ENCODE measurements at places on chromosomes 12 and 14.

DNA sequence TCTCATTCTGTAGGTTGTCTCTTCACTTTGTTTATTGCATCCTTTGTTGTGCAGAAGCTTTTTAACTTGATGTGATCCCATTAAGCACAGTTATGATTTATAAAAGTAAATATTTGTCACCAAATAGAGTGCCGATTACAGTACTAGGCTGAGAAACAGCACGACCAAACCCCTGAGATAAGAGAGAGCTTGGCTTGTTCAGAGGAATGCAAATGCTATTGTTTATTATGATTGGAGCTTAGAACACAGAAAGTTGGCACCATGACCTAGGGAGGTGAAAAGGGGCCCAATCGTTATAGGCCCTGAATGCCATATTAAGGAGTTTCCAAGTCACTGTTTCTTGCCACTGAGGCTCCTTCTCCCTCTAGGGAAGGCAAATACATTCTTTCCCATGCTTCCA is 214.9 kb downstream of the KITLG start:
- no peak for DNase-seq

- DNase-seq, result no peak
Measured at GRCh38 chr14:50040401-50040775, 76.0 kb downstream of the VCPKMT start.

GRCh38 chr14:77965050-77965449 is 165.1 kb downstream of the ADCK1 start:
- no peak for DNase-seq

GRCh38 chr14:104593710-104594136 is 10.8 kb downstream of the TMEM179 start:
- no peak for DNase-seq

- DNase-seq, result no peak
Measured at GRCh38 chr12:132314516-132315233, 14.7 kb downstream of the GALNT9 start.

DNA sequence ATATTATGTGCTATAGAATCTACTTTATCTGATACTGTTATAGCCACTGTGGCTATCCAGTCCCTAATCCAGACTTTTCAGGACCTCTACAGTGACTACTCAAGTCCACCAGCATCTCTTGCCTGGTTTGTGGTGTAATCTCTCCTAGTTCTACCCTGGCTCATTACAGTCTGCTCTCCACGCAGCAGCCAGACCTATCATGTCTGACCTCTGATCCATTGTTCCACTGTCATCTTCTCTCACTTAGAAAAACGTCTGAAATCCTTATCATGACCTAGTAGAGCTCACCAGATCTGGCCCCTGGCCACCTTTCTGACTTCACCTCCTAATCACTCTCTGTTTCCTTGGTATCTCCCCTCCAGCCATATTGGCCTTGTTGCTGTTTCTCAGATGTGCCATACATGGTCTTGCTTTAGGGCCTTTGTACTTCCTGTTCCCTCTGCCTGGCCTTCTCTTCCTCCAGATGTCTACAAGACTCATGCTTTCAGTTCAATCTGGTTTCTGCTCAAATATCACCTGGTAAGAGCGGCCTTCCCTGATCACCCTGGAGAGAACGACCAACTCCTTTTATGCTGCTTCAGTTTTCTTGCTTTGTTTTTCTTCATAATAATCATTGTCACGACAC is 475.5 kb downstream of the AACS start:
- DNase-seq, result no peak

DNA sequence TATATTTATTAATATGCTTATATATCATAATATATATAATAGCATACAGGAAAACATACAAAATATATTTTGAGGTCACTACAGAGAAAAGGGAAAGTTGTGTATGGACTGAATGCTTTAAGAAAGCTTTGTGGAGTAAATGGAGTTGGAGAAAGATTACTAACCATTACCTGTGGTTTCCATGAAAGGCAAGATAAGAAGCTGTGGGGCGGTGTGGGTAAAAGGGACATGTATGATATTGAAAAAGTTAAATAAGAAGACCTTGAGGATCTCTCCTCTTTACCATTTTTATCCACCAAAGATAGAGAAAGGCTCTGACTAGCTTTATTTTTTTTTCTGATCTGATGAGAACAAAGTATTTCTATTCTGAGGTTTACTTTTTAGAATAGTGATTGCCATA is 404.4 kb downstream of the TRHDE start:
- no peak for DNase-seq

DNA sequence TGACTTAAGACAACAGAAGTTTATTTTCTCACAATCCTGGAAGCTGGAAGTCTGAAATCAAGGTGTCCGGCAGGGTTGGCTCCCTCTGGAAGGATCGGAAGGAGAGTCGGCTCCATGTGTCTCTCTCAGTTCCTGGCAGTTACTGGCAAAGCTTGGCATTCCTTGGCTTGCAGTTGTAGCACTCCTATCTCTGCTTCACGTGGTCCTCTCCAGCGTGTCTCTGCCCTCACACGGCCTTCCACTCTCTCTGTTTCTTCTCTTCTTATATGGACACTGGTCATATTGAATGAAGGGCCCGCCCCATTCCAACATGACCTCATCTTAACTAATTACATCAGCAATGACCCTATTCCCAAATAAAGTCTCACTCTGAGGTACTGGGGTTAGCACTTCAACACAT is 60.1 kb upstream of the TUNAR start:
- DNase-seq, result no peak

- DNase-seq, result no peak
Measured at GRCh38 chr14:92932448-92933395, 9.8 kb downstream of the CHGA start.

GRCh38 chr12:64912516-64913255 is 88.2 kb downstream of the TBC1D30 start:
- DNase-seq, result no peak

DNA sequence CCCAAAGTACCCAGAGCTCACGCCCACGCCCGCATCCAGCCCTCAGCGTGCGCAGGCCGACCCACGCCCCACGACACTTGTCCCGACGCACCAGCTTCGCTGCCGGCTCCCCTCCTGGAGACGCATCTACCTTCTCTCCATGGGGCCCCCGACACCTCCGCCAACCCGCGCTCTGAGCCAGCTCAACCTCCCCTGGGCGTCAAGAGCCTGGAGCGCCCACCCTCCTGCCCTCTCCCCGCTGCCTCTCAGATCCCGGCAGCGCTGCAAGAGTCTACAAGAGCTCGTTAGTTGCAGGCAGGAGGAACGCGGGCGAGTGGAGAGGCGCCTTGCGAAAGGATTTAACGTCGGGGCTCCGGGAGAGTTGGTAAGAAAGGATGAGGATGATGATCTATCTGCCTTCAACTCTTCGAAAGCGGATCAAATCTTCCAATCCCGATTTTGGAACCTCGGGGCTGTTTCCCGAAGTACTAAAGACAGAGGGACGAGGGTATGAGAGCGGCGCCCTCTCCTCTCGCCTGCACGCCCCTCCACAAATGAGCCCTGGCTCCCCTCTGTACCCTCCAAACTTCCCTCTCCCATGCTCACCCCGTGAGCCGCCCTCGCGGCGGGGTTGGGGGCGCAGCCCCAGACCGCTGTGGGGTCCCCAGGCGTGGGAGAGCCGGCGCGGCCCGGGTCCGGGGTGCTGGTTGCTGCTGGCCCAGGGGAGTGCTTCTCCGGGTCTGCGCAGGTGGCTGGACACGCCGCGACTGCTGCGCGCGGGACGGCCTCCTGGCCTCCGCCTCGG is 979 bp downstream of the LTBP2 start:
- no peak for DNase-seq

GRCh38 chr12:113524495-113524894 is 52.8 kb upstream of the LHX5 start:
- no peak for DNase-seq

DNA sequence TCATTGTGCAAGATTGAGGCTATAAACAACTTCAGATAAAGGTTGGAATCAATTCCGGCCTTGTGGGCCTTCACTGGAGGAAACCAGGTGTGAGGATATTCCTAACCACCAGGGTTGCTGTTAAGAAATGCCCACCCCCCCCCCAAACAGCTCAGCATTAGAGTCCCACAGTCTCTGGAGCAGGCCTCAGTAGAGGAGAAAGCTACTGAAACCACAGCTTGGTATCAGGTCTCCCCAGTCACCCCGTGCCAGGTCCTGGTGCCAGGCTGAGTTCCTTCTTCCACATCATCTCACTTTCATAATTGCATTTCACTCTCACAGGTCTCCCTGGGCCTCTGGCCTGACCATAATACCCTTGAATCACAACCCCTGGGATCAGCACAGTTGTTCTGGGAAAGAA is 12.5 kb downstream of the GALNT6 start:
- DNase-seq, result no peak

- no peak for DNase-seq
Measured at GRCh38 chr12:2698566-2698965, 96.2 kb upstream of the FKBP4 start.

- DNase-seq, result peak; percentile 35
Measured at GRCh38 chr12:75526655-75527511, 15.5 kb upstream of the KRR1 start.

GRCh38 chr14:59852350-59852749 is 18.2 kb downstream of the RTN1 start:
- no peak for DNase-seq

DNA sequence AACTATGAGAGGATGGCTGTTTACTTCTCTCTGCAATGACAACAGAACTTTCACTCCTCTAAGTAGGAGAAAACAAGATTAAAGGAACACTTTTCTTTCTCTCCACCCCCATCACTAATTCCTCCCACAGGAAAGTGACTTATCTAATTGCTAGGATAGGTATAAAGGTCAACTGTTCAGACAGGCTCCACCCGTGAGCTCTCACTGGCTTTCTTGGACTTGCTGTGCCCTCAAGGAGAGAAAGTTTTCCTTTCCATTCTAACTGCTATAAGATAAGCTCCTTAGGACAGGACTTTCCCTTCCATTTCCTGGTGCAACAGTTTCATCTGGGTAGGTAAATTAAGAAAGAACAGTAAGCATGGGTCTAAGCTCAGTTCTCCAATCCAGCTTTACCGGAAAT is 4.8 kb downstream of the SLC41A2 start:
- no peak for DNase-seq

DNA sequence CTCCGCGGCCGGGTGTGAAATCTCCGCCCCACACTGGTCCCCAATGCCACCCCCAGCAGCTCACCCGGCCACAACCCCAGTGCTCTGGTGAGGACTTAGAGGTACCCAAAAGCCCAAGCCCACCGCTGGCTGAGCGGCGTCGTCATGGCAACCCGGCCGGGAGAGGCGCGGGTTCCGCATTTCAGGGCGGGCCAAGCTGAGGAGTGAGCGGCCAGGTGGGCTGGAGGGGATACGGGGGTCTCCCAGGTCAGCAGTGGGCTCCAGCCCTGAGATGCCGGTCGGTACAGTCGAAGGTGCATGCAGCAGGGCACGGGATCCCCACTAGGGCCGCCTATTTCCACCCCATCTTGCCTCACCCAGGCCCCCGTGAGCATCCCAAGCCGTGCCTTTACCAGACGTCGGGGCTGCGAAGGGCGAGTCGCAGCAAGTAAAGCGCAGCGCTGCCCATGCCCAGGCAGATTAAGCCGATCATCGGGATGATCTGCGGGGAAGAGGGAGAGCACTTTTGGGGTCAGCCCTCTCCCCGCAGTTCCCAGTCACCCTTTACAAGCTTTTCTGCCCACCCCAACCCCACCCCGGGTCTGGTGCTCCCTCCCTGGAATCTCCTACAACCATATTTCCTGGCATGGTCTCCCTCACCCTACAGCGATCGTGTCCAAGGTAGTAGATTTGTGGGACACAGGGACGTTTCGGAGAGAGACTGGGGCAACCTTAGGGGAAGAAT is 6.9 kb downstream of the SHMT2 start:
- DNase-seq, result no peak

- peak; percentile 61 for DNase-seq
Measured at GRCh38 chr12:8145754-8146441, 10.9 kb upstream of the ZNF705A start.

DNA sequence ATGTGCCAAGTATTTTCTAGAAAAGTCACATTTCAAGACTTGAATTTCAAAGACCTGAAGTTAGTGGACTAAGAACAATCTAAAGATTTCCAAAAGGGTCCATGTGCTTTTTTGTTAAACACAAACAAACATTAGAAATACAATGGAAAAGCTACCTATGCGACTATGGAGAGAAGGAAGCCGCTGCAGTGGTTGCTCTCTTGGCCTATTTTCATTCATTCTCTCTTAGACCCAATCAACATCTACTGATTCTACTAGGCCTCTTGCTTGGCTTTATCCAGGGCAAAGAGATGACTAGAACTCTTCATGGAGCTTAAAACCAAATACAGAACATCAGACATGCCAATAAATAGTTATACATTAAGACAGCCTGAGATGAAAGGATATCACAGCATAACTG is 9.9 kb downstream of the FGD6 start:
- no peak for DNase-seq

GRCh38 chr12:4918950-4919660 is 9.4 kb downstream of the KCNA1 start:
- DNase-seq, result no peak

GRCh38 chr12:46785382-46785781 is 40.4 kb downstream of the SLC38A4 start:
- DNase-seq, result no peak

GRCh38 chr14:68938271-68939150 is 40.6 kb downstream of the ACTN1 start:
- DNase-seq, result no peak

GRCh38 chr12:45406988-45407850 is 191.3 kb downstream of the ANO6 start:
- DNase-seq, result no peak

GRCh38 chr14:61644834-61645233 is 50.5 kb upstream of the HIF1A start:
- DNase-seq, result no peak

- no peak for DNase-seq
Measured at GRCh38 chr12:104115587-104115975, 22.4 kb downstream of the NFYB start.

DNA sequence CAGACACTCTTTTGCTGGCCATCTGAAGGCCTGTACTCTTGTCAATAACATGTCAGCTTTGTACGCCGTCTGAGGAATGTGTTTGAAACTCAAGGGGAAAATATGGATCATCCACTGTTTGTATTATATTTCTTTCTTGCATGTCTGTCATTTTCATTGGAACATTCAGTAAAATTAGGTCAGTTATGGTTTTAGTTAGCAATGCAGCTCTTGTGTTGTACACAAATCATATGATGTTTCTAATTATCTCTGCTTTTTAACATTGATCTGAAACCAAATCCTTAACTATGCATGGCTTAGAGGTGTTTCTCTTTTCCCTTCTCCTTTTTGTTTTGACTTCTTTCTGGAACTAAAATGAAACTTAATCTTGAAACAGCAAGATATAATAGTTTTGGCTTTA is 333.6 kb upstream of the PRICKLE1 start:
- no peak for DNase-seq

DNA sequence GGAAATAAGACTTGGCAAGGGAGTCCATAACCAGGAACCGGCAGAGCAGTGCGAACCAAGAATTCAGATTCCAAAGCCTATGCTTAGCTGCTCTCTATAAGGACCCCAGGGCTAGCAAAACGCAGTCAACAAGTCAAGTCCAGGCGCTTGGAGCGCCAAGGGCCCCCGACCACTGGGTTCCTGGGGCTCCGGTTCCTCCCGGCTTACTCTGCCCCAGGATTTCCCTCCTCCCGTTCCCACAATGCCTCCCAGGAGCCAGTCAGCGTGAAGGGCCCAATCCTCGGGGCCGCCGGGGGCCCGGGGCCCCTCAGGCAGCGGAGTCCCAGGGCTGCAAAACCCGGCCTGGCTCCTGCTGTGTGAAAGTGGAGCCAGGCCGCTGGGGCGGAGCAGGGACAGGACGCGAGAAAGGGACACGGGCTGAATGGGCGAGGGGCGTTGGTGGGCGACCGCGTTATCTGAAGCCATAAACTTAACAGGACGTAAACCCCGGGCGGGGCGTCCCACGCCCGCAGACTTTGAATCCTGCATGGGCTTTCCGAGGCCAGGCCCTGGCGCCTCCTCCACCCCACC is 1.5 kb downstream of the KRT8 start:
- peak; percentile 73 for DNase-seq

- no peak for DNase-seq
Measured at GRCh38 chr14:92546347-92547053, 32.9 kb downstream of the RIN3 start.
